Amniotic stem cell (primary cell): ENCODE measurements at places on chromosomes 5 and 9.
A peak's percentile ranks its signal among the peaks of the same experiment; 100 is the strongest.

- no peak for DNase-seq
Observed at GRCh38 chr5:1239505-1240251, 14.5 kb downstream of the SLC6A18 start.

- peak; percentile 59 for DNase-seq
Observed at GRCh38 chr5:59810041-59810440, 83.5 kb downstream of the PDE4D start.

DNA sequence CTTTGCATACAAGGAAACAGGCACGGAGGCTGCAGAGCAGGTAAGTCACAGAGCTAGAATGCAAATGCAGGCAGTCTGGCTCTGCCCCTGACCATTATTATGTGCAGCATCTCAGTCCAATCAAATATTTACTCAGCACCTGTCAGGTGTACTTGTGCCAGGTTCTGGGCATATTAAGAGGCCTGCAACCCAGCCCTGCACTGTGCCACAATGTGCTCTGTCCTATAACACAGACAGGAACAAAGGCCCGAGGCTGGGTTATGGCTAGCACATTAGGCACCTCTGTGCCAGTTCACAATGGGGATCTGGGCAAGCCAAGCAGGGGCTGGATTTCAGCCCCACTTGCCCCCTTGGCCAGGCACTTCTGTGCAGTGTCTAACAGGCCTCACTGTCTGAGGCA lies 14.0 kb downstream of the ARL15 start:
- DNase-seq = no peak

GRCh38 chr9:103169798-103170197 lies 174.7 kb downstream of the CYLC2 start:
- DNase-seq = no peak

DNA sequence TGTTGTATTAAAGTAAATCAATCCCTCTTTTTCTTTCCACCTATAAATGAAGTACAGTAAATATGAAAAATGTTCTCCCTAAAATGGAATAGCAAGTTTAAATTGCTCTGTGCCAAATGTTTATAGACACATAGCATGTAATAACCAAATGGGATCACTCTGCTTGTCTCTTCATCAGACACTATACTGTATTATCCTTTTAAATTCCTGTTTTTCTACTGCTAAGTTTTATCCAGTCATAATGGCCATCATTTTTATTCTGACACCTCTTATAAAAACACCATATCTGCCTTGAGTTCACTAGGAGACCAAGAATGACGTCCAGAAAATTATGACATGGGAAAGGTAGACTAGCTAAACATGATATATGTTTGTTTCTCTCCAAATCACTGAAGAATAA lies 252.8 kb downstream of the CAAP1 start:
- no peak for DNase-seq

- no peak for DNase-seq
Observed at GRCh38 chr9:37955781-37956422, 52.0 kb upstream of the SLC25A51 start.

DNA sequence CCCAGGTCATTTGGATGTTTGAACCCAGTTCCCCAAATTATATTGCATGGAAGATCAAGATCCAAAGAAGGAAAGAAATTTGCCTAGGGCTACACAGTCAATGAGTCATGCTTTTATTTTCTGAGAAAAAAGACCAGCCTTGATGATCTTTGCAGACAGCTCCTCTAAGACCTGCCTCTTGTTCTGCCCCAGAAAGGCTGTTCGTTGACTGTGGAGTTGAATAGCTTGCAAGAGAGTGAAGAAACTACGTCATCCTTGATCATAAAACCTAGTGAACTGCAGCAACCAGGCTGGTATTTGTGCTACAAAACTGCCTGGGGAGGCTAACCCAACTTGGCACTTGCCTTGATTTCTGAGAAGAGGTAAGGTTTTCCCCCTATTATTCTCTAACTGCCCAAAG lies 263.9 kb downstream of the PAPPA start:
- no peak for DNase-seq

GRCh38 chr9:130143958-130144366 lies 28.2 kb upstream of the NCS1 start:
- no peak for DNase-seq

GRCh38 chr9:65400886-65401285 lies 115.9 kb upstream of the FOXD4L5 start:
- DNase-seq = no peak

DNA sequence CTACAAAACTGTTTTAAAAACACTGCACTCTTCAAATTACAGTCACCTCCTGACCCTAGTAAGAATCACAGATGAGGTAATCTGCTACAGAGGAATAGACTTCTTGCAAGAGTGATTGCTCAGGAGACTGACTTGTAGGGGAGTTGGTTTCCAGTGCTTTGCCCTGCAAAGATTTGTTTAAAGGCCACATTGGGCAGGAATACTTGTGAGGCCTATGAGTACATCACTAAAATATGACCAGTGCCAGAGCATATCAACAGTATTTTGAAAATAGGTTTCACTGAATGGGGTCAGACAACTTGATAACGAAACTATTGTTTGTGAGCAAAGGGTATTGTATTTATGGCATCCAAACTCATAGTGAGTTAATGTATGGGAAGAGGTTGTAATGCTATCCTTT lies 21.5 kb upstream of the CTNND2 start:
- no peak for DNase-seq

GRCh38 chr9:87570000-87570908 lies 72.6 kb downstream of the DAPK1 start:
- DNase-seq = no peak

- no peak for DNase-seq
Observed at GRCh38 chr5:167716126-167716775, 575.2 kb upstream of the WWC1 start.

- DNase-seq = no peak
Observed at GRCh38 chr5:56514245-56514644, 281.1 kb upstream of the ANKRD55 start.

GRCh38 chr5:30997681-30998080 lies 195.8 kb upstream of the CDH6 start:
- no peak for DNase-seq

DNA sequence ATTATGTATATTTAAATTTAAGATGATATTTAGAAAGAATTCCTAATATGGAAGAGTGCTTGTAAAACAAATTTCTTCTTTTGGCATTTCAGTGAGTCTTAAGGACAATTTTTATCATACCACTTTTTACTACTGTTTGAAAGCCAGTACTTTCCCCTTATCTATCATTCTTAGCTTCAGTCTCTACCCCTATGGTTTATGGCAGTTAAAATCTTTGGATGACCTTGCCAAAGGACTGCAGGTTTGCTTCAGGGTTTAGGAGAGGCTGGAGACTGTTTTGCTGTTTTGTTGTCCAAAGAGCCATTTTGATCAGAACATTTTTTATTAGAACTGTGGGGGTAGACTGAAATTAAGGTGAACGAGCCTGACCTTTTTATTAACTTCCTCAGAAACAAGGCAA lies 30.8 kb downstream of the SLC38A9 start:
- DNase-seq = no peak

DNA sequence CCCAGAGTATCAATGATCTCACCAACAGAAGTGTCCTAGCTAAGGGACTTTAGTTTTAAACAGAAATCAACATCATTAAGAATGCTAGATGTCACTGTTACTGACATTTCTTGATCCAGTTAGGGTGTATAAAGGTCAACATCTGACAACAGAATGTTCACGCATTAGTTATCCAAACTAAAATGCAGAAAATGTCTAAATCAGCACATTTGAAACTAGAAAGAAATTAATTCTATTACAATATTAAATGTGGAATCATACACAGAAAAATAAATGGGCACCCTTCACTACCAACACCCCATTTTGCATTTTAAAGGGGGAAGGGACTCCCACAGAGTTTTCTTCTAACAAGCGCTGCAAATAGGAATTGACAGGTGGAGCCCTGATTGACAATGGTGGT lies 24.5 kb downstream of the ELAVL2 start:
- no peak for DNase-seq

DNA sequence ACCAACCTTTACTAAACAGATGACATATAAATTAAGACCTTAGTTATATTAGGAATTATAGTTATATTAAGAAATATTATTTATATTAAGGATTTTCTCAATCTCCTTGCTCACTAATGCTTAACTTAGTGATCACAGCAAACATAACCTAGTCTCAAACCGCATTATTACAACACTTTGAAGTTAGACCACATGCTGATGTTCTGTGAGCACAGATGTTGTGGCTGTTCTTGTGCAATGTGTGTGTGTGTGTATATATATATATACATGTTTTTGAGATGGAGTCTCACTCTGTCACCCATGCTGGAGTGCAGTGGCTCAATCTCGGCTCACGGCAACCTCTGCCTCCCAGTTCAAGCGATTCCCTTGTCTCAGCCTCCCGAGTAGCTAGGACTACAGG lies 20.5 kb downstream of the ELP1 start:
- DNase-seq = no peak

DNA sequence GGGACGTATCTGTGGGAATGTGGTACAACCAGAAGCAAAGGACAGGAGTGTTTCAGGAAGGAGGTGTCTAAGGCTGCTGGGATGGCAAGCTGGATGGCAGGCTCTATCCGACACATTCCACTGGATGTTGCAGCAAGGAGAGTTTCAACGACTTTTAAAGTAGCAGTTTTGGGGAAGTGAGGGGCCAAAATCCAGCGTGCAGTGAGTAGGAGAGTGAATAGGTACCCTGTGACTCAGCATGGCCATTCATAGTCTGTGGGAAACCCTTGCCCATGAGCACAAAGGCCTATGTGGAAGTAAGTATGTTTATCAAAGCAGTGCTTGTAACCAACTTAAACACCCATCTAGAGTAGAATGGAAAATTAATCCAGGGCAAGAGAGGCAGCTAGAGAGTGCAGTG lies 664.7 kb downstream of the ACTL7B start:
- no peak for DNase-seq

GRCh38 chr9:95129476-95130291 lies 187.8 kb downstream of the FANCC start:
- no peak for DNase-seq

DNA sequence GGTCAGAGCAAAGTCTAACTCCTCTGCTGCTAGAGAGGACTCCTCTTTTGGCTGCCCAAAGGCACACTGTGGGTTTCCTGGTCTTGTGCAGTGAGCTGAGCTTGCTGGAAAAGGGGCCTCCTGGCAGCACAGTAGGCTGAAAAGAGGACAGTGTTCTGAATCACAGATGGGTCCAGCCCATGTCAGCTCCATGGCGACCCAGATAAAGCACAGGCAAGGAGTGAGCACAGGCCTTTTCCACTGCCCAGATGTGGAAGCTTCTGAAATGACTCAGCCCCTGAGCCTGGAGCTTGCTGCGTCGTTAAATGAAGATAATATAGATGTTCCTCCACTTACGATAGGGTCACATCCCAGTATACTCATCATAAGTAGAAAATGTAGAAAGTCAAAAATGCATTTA lies 8.1 kb downstream of the CCDC180 start:
- no peak for DNase-seq

DNA sequence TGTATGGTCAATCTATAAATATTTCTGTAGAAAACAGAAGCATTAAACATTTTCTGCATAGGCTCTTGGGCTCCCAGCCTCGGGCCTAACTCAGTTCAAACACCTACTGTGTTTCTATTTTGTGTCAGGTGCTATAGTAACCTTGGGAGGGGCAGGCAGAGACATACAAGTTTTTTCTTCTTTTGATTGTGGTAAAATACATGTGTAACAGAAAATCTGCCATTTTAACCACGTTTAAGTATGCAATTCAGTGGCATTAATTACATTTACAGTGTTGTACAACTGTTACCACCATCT lies 40.8 kb upstream of the FOXE1 start:
- no peak for DNase-seq

DNA sequence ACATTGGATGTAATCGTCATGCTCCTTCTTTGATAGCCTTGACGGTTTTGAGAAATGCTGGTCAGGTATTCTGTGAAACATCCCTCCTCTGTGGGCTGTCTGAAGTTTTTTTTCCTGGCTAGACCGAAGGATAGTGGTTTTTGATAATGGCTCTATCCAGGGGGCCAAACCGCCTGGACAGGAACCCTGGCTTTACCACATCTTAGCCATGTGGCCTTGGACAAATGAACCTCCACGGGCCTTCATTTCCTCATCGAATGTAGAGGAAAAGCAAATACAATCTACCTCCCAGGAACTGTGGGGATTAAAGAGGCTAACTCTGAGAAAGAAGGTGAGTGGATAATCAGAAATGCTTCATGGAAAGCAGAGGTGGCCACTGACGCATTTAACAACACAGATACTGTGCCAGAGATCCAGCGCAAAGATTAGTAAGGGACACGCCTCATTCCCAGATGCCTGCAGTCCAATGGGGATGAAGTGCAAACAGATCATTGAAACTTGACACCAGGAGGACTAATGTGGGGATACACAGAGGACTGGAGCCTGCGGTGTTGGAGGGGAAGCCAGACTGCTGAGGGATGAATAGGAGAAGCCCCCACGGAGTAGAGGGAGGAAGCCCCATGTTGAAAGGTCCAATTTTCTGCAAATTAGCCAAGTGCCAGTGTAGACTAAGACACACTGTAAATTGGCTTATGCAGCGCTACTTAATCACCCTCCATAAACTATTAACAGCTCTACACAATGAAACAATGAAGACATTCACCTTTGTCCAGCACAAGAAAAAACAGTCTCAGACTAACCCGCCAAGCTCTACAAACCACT lies 41.6 kb downstream of the MYO10 start:
- DNase-seq = no peak

DNA sequence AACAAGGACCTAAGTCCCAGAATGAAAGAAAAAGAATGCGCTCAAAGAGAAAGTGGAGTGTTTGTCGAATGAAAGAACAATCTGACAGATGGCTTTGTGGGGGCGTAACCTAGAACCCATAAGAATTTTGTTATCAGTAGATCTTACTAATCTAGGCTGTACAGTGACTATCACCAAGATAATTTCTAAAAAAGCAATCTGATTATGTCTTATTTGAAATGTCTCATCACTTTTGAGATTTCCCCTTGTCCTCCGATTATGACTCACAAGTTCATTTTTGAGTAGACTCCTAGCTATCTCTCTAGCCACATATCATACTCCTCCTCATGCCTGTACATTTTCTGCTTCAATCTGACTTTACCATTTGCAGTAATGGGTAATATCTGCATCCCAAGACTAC lies 135.6 kb upstream of the SMARCA2 start:
- DNase-seq = no peak

DNA sequence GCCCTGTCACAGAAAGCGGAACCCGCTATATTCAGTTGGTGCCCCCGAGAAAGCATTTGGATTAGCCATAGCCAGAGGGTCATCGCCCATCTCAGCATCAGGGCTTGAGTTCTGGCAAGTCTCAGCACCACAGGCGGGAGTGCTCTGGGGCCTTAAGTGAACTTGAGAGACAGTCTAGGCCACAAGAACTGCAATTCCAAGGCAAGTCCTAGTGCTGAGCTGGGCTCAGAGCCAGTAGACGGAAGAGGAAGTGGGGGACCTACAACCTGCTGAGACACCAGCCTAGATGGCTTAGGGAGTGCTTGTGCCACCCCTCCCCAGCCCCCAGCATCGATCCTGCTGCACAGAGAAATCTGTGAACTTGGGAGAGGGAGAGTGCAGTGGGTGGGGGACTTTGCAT lies 594.9 kb downstream of the CCDC171 start:
- no peak for DNase-seq

DNA sequence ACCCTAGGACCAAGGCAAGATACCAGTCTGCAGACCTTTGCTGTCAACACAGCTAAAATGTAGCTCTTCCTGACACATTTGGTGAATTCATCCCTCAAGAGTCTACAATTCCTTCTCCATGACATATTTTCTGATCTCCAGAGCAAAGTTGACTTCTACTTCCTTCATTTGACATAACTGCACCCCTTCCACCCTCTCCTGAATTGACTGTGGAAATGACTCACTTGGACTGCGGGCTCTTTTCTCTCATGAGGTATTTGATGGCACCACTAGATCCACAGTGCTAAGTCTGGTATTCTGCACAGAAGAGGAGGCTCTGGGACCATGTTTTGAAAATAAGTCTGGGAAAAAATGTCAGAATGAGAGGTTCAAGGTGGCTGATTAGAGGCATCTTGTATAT lies 338.4 kb upstream of the TRPC7 start:
- DNase-seq = no peak
